ENCODE measurements at places on chromosomes 3 and 15. TPM values are rescaled to one million over a fixed set of nuclear protein-coding genes. Genes with fewer than 3 reads are reported as not detected.

Gene GRM7
- 0.37 TPM for total RNA-seq

Gene TLR9
- total RNA-seq: 1.4 TPM

Gene ATP10A
- total RNA-seq: 19.8 TPM

Gene GOLGA8R
- total RNA-seq: 5.8 TPM

Gene KCNH8
- 0.89 TPM for total RNA-seq

Gene RTP1
- total RNA-seq: not detected

Gene SCN11A
- 0.09 TPM for total RNA-seq
